RPMI7951 (cell line): ENCODE measurements at places on chromosomes 5 and 9.

GRCh38 chr5:172713113-172713808 lies 57.7 kb downstream of the DUSP1 start:
- DNase-seq = no peak

DNA sequence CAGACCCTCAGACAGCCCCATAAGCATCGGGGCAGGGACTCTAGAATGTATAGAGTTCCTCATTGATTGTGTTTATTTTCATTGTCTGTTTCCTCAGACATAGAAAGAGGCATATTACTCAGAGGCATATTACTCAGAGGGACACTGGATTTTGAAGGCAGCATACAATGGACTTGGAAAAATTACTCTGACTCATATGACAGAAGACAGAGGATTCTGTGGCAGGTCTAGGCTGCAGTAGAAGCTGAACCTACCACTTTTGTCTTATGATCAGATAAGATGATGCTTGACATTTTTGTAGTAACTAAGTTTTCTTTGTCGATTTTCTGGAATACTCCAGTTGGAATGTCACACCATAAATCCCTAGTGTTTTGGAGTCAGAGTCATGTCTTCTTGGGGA lies 105.2 kb downstream of the ST8SIA4 start:
- DNase-seq = peak; percentile 11

GRCh38 chr5:51156838-51157237 lies 226.4 kb upstream of the ISL1 start:
- no peak for DNase-seq

- no peak for DNase-seq
Observed at GRCh38 chr9:138102246-138103051, 224.9 kb downstream of the CACNA1B start.

DNA sequence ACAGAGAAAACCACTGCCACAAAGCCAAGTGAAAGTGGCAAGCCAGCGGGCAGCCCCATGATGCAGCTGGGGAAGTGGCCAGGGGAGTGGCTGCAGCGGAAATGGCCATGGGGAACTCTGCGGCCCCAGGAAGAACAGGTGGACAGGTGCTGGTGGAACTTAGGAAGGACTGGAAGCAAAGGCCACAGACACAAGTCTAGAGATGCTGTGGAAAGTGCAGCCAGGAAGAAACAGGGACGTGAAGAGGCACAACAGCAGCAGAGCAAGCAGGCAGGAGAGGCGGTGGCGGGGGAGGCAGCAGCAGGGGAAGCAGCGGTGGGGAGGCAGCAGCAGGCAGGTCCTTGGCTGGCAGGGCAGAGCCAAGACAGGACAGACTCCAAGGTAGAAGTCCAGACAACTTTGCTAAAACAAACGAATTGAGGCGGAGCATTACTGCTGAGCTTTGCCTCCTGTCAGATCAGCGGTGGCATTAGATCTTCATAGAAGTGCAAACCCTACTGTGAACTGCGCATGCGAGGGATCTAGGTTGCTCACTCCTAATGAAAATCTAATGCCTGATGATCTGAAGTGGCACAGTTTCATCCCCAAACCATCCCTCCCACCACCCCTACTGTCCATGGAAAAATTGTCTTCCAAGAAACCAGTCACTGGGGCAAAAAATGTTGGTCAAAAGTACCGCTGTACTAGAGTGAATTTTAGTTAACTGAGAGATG lies 11.8 kb downstream of the SURF6 start:
- no peak for DNase-seq

DNA sequence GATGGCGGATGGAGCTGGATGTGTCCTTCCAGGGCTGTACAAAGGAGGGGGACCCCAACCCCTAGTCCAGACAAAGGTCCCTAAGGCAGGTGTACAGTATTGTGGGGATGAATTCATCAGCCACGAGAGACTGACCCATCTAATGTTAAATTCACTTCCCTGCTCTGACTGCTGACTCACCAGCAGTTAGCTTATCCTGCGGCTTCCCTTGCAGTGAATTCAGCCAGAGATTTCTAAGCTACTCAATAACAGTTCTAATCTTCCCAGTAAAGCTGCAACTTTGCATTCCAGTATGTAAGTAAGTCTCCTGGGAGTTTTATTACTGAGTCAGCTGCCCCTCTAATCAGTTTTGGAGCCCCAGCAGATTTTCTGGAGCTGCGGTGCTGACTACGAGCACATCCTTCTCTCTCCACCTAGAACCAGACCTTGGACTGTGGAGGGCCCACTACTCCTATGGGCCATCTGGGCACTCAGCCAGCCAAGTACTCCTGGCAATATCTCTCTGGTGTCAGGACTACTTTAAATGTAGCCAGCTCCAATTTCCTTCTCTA lies 16.1 kb downstream of the B4GALT1 start:
- DNase-seq = peak; percentile 93

DNA sequence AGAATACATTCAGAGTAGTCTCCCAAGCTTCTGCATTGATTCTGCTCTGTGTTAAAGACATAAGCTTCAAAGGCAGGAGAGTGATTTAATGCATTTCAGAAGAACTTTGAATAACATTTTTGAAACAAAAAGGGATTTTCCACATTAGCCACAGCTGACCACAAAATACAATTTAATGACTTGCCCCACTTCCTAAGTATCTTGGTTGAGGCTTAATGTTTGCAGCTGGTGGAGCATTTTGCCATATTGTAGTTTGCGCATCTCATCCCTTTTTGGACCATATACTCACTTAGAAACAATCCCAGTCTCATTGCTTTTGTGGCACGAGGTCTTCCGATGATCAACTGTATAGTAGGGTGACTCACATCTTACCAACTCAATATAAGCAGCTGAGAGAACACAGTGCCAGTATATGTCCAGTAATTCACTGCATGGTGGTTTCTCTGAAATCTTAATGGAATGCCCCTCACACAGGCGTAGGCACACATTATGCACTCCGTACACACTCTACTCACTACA lies 455.8 kb upstream of the PTGER4 start:
- DNase-seq = peak; percentile 92
